ENCODE measurements at places on chromosomes 4 and X.

DNA sequence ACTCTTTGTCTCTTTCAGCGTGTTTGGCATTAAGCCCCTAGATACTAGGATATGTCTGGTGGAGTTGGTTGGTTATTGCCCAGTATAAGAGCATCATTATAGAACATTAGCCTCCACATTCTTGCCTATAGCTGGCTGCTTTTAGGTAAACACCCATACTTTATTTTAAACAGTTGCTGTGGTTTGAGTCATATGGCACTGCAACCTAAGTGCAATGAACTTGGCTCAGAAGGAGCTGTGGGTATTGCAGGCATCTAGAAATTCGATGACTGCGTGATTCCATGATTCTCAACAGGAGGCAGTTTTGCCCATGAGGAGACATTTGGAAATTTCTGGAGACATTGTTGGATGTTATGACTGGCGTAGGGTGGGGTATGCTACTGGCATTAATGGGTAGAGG, 49.5 kb downstream of the DCLK2 start:
- DNase-seq = peak; percentile 65

DNA sequence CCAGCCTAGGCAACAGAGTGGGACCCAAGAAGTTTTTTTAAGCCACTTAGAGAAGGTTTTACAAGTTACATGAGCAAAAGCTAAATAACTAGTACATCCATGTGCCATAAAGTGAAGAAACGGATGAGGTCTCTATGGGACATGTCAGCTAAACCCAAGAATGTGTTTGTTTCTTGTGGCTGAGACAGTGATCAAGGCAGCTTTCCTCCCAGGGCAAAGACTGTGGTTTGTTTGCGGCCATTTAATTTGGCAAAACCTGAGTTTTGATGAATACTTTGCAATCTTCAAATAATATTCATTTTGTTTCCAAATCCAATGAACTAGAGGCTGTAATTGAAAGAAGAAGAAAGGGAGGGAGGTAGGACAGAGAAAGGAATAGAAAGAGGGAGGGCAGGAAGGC, 44.9 kb upstream of the SLC2A9 start:
- no peak for DNase-seq

DNA sequence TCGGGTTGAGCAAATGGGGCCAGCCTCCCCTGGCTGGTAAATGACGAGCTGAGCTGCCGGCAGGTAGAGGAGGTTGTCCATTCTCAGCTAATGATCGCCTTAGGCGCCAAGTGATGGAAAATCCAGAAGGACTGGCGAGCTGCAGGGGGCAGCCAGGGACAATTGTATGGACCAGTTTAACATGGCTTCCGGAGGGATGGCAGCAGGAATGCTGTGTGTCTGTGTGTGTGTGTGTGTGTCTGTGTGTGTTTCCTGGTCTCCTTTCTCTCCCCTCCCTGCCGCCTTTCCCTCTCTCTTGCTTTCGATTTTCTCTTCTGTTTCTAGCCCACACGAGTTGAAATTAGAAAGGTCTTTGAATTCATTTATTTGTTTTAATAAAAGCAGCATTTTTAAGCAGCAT, 45.2 kb upstream of the BCOR start:
- DNase-seq = no peak

- peak; percentile 46 for DNase-seq
Measured at GRCh38 chr4:127055357-127055756, 577.4 kb upstream of the INTU start.

DNA sequence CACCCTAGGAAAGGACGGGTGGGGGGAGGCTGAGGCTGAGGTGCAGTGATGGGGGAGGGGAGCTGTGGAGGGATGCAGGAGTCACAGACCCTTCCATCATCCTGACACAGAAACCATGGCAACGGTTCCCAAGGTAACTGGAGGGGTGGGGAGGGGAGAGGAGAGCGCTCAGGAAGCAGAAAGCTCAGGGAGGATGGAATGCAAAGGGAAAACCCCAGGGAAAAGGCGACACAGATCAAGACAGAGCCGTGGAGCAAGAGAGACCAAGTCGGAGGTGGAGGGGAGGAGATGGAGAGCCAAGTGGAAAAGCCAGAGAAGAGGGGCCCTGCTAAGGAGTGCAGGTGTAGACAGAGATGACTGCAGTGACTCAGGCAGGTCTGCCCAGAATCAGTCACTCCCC, 14.5 kb downstream of the L1CAM start:
- no peak for DNase-seq

- peak; percentile 84 for DNase-seq
Measured at GRCh38 chr4:170420255-170420693, 330.5 kb upstream of the AADAT start.

GRCh38 chr4:99629962-99630554, 27.6 kb downstream of the C4orf54 start:
- no peak for DNase-seq

DNA sequence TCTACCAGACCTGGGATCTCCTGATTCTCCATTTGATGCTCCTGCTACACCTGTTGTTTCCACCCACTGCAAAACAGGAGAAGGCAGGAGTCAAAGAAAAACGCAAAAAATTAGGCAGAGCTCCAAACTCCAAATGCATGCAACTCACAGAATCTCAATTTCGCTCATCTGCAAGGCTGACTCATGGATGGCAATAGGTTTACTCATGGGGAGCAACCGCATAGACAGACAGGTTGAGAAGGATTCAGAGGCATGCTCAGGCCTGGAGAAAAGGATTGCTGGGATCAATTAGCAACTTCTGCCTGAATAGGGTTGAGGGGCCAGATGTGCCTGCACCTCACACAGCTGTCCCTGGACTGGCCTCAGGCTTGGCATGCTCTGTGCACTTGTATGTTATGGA, 231.0 kb downstream of the LDB2 start:
- peak; percentile 96 for DNase-seq

GRCh38 chrX:87388381-87388780, 129.2 kb upstream of the KLHL4 start:
- DNase-seq = no peak

DNA sequence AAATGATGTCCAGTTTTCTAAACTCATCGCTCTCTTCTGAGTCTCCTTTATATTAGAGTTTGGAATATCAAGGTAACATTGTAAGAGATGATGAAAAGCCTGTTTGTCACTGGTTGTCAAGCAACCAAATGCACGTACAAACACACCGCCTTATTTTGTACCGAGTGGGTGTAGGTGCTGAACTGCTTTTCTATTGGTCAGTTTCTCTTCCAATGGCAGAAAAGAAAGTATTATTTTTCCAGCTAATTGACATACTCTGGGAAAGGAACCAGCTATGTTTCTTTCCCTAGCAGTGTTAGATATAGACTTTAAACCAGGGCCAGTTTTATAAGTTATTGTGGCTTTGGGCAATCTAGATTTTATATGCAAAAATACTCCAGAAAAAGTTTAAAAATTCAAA, 6.6 kb upstream of the PPM1K start:
- DNase-seq = no peak

DNA sequence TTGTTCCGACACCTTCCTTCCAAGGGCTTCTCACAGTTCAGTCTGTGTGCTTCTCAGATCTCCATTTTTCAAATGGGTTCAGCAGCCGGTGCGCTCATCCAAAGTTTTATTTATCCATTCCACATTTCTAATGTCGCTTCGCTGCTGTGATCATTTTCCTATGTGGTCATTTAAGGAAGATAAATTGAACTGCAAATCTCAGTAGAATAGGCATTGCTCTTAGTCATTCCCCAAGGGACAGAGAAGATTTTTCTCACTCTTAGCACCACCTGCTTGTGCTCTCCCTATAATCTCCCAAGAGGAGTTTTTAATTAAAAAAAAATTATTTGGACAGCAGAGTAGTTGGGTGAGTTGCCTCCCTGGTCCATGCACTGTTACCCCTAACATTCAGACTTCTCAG, 278.9 kb upstream of the GATB start:
- no peak for DNase-seq

GRCh38 chrX:111555406-111555958, 44.0 kb downstream of the SERTM2 start:
- DNase-seq = no peak

- peak; percentile 89 for DNase-seq
Measured at GRCh38 chr4:137387924-137388323, 144.4 kb downstream of the PCDH18 start.

- DNase-seq = no peak
Measured at GRCh38 chrX:19599253-19599652, 83.9 kb upstream of the MAP3K15 start.

DNA sequence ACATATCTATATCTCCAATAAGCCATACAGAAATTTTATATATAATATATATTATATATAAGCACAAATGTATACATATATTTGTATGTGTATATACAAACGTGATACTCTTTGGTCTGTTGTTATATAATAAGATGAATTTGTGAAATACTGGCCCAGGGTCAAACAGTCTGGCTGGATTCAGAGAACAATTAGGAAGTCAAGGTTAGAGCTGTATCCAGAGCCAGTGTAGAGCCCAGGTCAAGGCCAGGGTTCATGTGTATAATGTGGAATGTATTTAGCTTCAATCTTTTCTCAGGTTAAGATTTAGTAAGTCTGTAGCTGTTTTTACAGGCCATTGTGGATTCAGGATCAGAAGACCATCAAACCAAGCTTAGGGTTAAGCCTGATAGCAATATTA, 3.8 kb upstream of the ENOX2 start:
- DNase-seq = no peak

DNA sequence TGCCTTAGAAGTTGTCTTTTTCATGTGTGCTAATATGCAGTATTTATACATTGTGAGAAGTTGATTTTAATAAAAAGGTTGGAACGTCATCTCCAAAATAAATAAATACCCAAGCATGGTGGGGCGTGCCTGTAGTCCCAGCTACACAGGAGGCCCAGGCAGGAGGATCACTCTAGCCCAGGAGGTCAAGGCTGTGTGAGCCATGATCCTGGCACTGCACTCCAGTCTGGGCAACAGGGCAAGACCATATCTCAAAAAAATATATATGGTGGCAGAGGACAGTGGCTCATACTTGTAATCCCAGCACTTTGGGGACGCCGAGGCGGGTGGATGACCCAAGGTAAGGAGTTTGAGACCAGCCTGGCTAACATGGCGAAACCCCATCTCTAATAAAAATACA, 6.4 kb downstream of the SLBP start:
- no peak for DNase-seq

DNA sequence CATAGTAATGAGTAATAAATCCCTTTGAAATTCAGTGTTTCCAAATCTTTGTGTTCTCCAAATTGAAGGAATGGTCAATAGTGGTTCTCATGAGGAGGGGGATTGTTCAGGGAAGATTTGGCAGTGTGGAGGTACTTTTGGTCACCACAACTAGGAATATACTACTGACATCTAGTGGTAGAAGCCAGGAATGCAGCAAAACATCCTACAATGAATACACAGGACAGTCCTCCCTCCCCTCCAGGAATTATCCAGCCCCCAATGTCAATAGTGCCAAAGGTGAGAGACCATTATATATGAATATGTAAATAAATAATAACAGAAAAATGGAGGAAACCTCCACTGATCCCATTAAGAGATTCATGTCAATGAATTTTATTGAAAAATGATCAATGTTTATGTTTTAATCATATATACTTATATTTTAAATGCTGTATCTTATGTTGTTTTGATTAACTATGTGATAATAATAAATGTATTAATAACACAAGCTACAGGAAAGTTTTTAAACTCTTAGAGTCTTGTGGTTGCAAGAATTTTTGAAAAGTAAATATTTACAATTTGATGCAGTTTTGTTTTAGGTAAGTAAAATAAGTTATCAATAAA, 14.4 kb upstream of the FAM9A start:
- DNase-seq = peak; percentile 28

GRCh38 chr4:38601244-38601915, 62.6 kb upstream of the KLF3 start:
- DNase-seq = peak; percentile 47

DNA sequence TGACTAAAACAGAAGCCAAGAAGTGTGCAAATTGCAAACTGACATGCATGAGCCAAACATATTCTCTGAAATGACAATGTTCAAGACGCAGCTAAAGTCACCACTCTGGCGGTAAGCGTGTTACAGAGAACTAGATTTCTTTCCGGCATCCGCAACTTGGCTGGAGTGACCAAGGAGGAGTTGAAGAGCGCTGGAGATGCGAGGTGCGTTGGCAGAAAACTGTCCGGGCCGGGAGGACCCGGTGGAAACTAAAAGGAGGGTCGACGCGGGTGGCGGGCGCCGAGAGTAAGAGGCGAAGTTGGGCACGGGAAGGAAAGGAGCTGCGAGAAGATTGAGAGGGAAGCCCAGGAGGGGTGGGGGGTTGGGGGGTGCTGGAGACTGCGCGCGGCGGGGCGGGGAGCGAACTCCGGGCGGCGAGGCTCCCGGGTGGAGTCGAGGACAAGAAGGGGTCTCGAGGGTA, 807 bp downstream of the SEL1L3 start:
- DNase-seq = peak; percentile 36

DNA sequence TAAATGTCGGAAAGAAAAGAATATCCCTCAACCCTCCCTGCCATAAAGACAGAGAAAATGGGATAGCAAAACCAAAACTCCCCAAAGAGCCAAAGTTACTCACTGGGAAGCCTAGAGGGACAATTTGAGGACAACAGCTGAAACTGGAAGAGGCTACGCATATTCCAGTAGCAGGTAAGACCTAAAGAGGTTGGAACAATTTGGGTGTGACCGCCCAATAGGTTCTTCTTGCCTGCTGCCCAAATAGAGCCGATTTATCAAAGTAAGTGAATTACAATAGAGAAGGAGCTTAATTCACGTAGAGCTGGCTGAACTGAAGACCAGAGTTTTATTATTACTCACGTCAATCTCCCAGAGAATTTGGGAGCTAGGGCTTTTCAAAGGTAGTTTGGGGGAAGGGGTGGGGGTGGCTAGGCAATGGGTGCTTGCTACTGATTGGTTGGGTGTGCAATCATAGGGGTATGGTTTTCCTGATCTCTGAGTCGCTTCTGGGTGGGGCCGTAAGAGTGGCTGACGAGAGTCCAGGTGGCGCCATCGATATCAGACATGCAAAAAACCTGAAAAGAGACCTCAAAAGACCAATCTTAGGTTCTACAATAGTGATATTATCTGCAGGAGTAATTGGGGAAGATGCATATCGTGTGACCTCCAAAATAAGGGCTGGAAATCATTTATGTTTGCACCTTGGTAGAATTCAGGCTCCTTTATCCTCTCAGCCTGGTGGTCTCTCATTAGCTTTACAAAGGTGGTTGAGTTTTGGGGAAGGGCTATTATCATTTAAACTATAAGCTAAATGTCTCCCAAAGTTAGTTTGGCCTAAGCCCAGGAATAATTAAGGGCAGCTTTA, 39.0 kb upstream of the SLC7A3 start:
- no peak for DNase-seq

GRCh38 chrX:23656091-23656490, 11.2 kb upstream of the PRDX4 start:
- no peak for DNase-seq

- DNase-seq = no peak
Measured at GRCh38 chr4:42122237-42122636, 30.2 kb downstream of the BEND4 start.

- no peak for DNase-seq
Measured at GRCh38 chr4:2940267-2941137, 22.7 kb downstream of the NOP14 start.

DNA sequence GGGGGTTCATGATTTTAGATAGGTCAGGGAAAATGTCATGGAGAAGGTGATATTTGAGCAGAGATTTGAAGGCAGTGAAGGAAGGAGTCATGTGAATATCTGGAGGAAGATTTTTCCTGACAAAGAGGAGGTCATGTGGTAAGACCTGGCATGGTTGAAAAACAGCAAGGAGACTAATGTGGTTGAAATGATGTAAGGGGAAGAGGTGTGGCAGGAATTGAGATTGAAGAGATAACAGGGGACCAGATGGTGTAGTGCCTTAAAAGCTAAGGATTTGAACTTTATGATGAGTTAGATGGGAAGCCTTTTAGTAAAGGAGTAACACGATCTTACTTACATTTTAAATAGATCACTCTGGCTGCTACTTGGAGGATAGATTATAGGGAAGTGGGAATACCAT, 210.9 kb downstream of the RTL9 start:
- DNase-seq = peak; percentile 23

All from fibroblast of skin of right quadriceps (primary cell).